Mammary epithelial cell (primary cell): ENCODE measurements at places on chromosomes 11 and 22.

DNA sequence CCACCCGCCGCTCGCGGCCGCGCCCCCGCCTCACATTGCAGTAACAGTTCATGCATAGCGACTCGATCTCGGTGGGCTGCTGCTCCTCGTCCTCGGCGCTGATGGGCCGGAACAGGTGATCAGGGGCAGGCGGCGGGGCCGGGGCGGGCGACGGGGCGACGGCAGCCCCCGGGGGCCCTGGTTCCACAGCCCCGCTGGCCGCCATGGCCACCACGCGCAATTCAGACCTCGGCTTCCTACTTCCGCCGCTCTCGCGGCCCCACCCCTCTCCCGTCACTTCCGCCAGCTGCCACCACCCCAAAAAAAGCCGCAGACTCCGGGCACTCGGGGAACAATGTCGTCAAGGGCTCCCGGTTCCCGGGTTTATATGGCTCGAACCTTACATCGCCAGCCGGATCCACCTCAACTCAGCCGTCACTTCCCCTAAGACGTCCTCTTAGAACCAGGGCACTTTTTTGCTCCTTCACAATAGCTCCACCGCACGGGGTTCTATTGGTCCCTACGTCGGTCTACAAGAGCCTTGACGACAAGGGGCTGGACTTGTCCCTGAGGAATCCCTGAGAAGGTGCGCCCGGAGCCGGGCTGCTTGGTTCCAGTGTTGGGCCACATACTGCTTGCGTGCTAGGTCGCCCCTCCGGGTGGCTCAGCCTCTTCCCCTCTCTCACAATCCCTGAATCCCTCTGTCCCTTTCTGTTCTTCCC, at the start of gene ZPR1:
Gene ZPR1 (minus strand): TSS at position 238 of the 701 bp plus-strand sequence. CDS start 33 bp downstream, at position 205.
- peak; percentile 55 for DNase-seq

- DNase-seq = no peak
Measured at GRCh38 chr22:47394504-47395440, 632.3 kb downstream of the TBC1D22A start.

GRCh38 chr22:34879001-34879400, 187.0 kb upstream of the ISX start:
- peak; percentile 65 for DNase-seq

DNA sequence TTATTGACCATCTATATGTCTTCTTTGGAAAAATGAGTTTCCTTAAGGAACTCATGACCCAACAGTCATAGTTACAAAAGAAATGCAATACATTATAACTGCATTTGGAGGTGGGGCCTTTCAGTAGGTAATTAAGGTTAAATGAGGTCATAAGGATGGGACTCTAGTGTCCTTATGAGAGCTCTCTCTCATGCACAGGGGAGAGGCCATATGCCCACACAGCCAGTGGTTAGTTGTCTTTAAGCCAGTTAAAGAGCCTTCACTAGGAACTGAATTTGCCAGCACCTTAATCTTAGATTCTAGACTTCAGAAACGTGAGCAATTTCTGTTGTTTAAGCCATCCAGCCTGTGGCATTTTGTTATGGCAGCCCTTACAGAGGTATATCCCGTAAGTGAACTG, 27.3 kb downstream of the INTS4 start:
- DNase-seq = no peak

DNA sequence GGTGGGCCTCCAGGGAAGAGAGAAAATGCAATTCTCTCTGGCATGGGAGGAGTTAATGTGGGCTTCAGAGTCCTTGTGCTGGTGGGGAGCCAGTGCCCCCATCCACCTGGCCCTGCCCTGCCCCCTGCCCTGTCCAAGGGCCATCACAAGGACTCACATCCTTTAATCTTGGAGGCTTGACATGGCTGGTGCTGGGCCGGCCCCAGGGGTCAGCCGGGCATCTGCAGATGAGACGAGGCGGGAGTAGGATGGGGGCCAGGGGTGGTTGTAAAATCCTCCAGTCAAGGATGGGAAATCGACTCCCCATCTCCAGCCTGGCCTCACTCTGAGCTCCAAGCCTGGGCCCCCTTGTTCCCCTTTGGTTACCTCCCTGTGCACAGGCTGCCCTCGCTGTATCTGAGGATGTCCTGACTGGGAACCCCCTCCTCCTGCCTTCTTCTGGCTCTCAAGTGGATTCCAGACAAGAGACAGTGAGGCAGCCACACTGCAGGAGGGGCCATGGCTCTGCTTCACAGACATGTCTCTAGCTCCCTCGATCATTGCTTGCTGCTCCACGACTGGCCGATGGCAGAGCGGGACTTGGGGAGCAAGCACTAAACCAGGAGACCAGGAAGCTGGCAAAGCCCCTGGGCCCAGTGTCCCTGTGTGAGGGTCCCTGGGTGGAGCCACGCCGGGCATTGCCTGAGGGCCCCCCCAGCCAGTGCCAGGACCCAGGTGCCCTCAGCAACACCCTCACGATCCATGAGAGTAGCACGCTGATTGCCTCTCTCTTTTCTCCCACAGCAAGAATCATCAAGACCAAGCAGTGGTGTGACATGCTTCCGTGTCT, 1120.5 kb downstream of the BRD1 start:
- no peak for DNase-seq

DNA sequence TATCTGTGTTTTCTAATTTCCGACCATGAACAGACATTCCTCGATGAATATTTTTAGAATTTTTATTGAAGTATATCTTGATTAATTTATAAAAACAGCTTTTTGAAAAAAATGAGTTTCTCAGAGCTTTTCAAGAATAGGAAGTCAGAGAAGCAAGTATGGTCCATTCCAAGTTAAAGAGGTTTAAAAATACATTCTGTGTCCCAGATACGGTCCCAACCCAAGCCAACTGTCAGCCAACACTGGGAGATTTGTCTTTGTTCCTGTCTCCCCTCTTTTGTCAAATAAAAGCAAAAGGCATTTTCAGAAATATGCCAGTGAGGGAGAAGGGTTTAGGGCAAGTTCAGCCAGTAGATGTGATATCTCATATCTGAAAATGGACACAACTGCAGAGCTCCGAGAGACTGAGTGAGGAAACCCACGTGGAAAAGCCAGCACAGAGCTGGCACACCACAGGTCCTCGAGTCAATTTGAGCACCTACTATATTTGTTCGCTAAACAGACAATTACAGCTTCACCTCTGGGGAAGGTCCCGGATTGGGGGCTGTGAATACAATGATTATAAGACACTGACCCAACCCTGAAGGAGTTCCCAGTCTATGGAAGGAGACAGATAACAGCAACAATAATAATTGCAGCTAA, 59.8 kb downstream of the C11orf91 start:
- DNase-seq = no peak

DNA sequence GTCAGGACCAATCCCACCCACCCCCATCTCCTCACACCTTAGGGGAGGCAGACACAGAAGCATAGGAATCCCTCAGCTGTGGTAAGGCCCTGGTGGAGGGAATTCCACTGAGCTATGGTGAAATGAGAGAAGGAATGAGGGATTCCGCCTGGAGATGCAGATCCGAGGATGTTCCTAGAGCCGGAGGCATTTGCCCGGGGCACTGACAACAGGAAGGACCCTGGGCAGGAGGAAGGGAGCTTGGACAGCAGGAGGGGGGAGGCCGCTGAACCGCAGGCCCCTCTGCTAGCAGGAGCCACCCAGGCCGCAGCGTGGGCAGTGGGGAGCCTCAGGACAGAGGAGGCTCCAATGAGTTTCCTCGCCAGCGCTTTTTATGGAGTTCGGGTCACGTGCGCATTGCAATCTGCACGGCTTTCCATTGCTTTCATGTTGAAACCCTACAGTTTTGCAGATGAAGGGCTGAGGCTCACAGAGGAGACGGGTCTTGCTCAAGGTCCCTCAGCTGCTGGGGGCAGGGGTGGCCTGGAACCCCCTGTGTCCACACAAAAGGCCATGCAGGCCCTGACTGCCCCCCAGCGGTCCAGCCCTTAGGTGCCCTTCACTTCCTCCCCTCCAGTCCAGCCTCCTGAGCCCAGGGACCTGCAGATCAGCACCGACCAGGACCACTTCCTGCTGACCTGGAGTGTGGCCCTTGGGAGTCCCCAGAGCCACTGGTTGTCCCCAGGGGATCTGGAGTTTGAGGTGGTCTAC, 15.5 kb downstream of the CSF2RB start:
- no peak for DNase-seq

DNA sequence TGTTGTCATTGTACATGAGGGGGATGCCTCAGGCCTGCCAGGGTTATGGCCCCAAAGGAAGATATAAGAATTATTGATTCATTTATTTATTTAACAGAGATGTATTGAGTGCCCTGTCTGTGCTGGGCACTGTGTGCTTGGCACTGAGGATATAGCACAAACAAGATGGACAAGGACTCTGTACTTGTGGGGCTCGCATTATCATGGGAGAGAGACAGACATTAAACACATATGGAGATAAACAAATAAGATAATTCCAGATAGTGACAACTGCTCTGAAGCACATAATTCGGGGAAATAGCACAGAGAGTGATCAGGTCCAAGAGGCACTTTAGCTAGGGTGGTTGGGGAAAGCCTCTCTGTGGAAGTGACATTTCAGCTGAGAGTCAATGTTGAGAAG, 119.8 kb upstream of the ARHGAP20 start:
- no peak for DNase-seq

DNA sequence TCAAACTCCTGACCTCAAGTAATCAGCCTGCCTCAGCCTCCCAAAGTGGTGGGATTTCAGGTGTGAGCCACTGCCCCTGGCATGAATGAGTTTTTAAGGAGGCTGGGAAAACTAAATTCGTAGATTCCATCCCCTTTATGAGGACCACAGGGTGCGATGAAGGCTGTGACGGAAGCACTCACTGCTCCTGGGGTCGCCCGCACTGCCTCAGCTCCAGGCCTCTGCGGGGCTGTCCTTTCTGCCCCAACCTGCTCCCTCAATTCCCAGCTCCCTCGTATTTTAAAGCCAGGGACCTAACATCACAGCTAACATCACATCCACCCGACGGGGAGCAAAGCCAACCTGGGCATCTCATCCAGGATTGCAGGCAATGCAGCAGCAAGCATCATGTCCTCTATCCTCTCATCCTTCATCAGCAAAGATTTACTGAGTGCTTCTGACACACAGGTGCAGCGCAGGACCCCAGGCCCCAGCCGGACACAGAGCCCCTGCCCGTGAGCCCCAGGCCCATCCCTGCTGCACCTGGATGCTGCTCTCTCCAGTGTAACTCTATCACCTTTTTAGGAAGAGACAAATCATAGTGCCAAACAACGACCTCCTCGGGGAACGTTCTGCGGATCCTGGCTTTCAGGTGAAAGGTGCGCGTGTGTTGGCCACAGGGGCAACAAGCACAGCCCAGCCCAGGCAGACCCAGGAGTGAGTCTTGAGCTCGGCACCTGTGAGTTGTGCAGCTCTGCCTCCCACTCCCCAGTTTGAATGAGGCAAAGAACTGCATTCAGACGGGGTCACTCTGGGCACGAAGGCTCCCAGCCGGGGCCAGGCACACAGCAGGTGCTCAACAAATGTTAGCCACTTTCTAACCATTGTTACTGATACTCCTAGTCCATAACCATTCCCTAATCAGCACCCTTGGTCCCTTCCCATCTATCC, 134.3 kb downstream of the CRYBB2 start:
- DNase-seq = no peak

DNA sequence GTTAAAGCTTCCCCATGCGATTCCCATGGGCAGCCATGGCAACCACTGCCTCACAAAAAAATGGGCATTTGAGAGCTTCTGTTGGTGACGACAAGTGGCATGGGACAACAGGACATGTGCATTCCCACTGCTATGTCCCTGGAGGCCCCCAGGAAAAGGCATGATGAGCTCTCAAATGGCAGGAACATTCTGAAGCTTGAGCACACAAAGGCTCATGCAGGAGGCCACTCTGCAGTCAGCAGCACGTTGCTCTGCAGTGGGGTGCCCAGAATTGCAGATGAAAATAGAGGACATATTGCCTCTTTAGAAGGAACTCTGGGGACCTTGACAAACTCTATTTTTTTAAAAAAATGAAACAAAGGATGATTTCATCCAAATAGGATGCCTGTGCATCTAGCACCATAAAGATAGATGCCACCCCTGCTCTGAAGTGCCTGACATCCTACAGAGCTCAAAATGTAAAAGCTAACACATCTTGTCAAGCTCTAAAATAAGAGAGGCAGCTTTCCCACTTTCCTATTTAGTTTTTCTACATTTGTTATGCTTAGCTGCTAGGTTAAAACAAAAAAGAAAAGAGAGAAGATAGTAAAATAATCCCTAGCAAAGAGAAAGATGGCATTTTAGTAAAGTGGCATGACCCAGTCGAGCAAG, 277.6 kb upstream of the ZC3H12C start:
- DNase-seq = no peak

DNA sequence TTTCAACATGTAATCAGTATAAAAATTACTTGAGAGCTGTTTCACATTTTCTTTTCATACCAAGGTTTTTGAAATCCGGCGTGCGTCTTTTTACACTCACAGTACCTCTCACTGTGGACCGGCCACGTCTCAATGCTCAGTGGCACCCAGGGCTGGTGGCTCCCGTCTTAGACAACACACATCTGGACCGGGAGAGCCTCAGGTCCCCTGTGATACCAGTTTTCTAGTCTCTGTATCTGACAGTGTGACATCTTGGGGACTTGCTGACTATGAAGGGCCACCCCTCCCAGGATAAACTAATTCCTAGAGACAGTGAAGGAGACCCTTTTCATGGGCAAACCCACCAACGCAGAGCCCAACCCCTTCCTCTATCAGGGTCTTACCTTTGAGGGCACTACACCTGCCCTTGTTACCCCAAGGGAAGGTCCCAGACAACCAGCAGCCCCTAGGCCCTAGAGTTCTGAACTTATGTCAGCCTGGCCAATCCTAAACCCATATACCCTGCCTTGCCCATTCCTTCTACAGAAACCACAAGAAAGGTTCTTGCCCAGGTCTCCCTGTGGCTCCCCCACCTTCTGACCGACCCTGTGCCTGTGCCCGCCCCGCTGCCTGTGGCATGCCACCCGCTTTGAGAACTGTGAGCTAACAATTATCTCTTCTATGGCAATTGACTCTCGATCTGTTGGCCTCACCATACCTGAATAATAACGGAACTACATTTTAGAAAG, 6.1 kb upstream of the ASCL2 start:
- DNase-seq = no peak

DNA sequence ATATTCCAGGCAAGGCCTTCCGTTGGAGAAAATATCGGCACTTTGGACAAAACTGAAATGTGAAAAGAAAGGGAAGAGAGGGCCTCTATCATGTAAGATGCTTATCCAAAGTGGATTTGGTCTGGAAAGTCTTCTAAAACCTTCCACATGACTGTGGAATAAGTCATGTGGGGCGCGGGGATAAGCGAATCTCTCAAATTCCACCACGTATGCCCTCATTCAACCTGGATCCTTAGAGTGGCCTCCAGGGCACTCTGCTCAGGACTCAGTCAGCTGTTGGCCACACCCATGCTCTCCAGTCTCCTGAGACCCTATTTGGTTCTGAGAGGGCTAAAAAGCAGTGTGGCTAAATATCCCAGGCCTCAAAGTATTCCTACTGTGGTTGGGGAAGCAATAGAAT, 2.0 kb upstream of the TIMP3 start:
- DNase-seq = no peak

DNA sequence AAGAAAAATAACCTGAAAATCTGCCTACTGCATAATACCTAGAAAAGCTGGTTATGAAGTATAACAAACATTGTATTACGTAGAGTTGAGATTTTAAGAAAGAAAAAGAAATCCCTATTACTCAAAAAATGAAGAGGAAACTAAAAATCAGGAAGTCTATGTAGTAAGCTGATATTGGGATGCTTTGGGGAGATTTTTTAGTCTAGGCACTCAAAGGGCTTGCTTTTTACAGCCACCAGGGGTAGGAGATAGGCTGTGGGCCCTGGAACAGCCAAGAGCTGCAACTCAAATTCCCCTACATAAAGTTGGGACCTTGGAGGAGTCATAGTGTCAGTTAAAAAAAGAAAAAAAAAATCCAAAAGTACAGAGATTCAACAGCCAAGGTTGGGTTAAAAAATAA, 90.4 kb downstream of the RELT start:
- DNase-seq = no peak
